ENCODE measurements at places on chromosomes 7 and 10. TPM values are rescaled to one million over a fixed set of nuclear protein-coding genes. Genes with fewer than 3 reads are reported as not detected.

Gene GRID1
- total RNA-seq = not detected

- no peak overlapping the region for H3K27ac ChIP-seq
- no peaks in the 10 kb centered on the region for H3K36me3 ChIP-seq
- DNase-seq = no peak
- no peaks in the 10 kb centered on the region for H3K27me3 ChIP-seq
- H3K4me3 ChIP-seq = no peak overlapping the region
These were observed 1131.4 kb downstream of the XPNPEP1 start for GRCh38 chr10:108791794-108792474.

- H3K4me3 ChIP-seq = no peak overlapping the region
- no peak overlapping the region for H3K27ac ChIP-seq
- no peak for DNase-seq
- no peaks in the 10 kb centered on the region for H3K36me3 ChIP-seq
These were observed 145.1 kb upstream of the COL1A2 start for GRCh38 chr7:94249631-94250030.

GRCh38 chr10:44552726-44553125 lies 167.8 kb upstream of the CXCL12 start:
- H3K4me1 ChIP-seq = no peaks in the 10 kb centered on the region
- H3K27ac ChIP-seq = no peak overlapping the region
- no peaks in the 10 kb centered on the region for H3K36me3 ChIP-seq
- H3K4me3 ChIP-seq = no peak overlapping the region

- H3K27ac ChIP-seq = no peak overlapping the region
- no peak overlapping the region for H3K4me3 ChIP-seq
- DNase-seq = no peak
- no peaks in the 10 kb centered on the region for H3K4me1 ChIP-seq
- no peaks in the 10 kb centered on the region for H3K27me3 ChIP-seq
- H3K36me3 ChIP-seq = peaks cover 2% of the 10 kb centered on the region
These were observed 104.7 kb upstream of the SH2B2 start for GRCh38 chr7:102182016-102182415.

DNA sequence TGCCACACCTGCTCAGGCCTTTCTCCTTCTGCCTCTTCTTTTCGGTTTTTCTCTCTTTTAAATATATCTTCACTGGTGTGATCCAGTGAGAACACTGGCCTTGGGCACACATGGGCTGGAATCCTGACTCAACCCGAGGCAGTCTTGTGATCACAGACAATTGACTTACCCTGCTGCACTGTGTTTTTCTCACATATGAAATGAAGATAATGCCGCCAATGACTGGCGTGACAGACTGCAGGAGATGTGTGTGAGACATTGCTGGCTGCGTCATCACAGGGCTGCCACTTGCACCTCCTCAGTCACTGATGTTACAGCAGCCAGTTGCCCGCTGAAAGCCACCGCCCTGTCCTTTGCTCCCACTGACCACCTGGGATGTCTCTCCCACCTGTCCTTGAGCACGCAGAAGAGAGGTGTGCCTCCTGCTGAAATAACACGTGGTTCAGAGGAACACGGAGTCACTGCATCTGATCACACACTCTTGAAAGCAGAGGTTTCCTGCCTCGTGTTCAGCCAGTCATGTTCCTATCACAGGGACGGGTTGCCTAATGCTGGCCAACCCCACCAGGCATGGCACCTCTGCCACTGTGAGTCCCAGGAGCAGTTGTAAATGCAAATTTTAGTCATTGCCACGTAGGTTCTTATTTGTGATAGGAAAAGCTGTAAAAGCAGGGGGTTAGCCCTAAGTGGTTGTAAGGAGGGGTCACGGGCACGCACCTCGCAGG lies 124.6 kb upstream of the LANCL2 start:
- DNase-seq = no peak
- peaks cover 4% of the 10 kb centered on the region for H3K27me3 ChIP-seq
- no peak overlapping the region for H3K4me3 ChIP-seq
- no peaks in the 10 kb centered on the region for H3K4me1 ChIP-seq

DNA sequence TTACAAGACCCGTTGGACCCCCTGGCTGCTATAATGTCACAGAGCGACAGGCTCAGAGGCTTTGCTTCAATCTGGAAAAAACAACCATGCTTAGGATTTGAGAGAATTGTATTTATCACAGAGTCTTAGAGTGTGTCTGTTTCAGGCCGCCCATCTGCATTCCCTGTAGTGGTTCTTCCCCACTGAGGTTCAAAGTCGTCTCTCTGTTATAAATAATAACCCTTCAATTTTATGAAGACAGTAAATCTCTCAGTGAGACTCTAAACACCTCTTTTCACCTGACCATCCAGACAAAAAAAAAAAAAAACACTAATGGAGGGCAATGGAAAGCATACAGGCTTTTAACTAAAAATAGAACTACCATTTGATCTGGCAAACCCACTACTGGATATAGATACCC lies 565.4 kb upstream of the AUTS2 start:
- no peaks in the 10 kb centered on the region for H3K4me1 ChIP-seq
- no peaks in the 10 kb centered on the region for H3K27me3 ChIP-seq

GRCh38 chr7:110407242-110407641 lies 683.7 kb upstream of the LRRN3 start:
- H3K27me3 ChIP-seq = no peaks in the 10 kb centered on the region
- no peak overlapping the region for H3K4me3 ChIP-seq
- H3K36me3 ChIP-seq = no peaks in the 10 kb centered on the region
- H3K27ac ChIP-seq = no peak overlapping the region

DNA sequence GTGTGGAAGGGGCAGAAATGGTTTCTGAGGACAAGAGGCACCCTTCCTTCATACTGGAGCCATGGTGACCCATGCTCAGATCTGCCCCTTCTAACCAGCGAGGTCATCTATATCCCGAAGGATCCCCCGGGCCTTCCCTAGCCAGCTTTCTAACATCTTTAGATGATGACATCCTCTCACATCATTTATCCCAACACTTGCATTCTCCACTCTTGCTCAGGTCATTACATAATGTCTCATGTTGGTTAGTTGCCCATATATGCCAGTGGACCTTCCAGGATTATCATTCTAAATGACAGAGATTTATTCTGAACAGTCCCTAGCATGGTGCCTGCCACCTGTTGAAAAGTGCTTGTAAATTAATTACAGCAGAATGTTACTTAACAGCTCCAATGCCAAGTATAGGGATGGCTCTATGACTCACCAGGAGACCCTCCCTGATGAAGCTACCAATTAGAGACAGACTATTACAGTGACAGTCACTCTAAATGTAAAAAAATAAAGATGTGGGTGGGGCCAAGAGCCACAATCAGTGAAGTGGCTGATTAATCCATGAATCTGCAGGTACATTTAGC lies 22.6 kb upstream of the ABLIM1 start:
- no peak for DNase-seq
- no peak overlapping the region for H3K4me3 ChIP-seq
- no peaks in the 10 kb centered on the region for H3K27me3 ChIP-seq

All from activated naive CD8-positive, alpha-beta T cell treated with anti-CD3 and anti-CD28 coated beads for 36 hours (primary cell).